Right atrium auricular region (tissue), 2 donors: ENCODE measurements at places on chromosomes 5 and 9. TPM values are rescaled to one million over a fixed set of nuclear protein-coding genes. Genes with fewer than 3 reads are reported as not detected.

Gene GCNT4
- 0.20 TPM for total RNA-seq

Gene CD74
- 424 TPM for total RNA-seq

Gene PNPLA7
- 4.4 TPM for total RNA-seq

DNA sequence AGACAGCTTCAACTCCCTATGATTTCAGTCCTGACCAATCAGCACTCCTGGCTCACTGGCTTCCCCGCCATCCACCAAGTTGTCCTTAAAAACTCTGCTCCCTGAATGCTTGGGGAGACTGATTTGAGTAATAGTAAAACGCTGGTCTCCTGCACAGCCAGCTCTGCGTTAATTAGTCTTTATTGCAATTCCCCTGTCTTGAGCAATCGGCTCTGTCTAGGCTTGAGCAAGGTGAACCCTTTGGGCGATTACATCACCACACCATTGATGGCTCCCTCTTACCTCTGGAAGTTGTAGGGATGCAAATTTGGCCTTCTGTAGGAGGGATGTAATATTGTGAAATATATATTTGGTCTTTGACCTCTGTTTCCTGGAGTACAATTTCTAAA lies 2.9 kb upstream of the SLC23A1 start:
- no peak for DNase-seq

GRCh38 chr5:32174011-32174870 lies at the start of gene GOLPH3:
Gene GOLPH3, minus strand, starts transcription at chr5:32174319. Its CDS starts 285 bp downstream, at chr5:32174034.
- DNase-seq = peak; percentile 93

- no peak for DNase-seq
Measured at GRCh38 chr5:157918811-157919742, 60.1 kb upstream of the CLINT1 start.

- no peak for DNase-seq
Measured at GRCh38 chr9:73543727-73544126, 392.1 kb downstream of the ANXA1 start.

DNA sequence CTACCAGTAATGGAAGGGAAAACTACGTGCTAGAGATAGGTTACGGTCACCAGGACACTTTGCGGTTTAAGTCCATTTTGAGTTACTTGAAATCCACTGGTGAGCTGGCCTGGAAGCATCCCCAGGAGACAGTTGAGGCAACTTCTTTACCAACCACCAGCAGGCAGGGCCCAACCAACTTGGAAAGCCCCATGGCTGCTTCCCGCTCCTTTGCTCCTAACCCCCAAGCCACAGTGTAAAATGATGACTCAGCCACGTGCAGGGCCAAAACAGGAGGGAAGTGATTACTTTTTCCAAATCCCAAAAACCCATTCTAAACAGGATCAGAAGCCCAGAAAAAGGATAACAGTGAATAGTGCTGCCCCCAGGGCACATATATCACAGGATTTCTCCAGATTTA lies 87.4 kb downstream of the PAX5 start:
- DNase-seq = no peak
